ENCODE measurements at places on chromosomes 1 and 21. TPM values are rescaled to one million over a fixed set of nuclear protein-coding genes. Genes with fewer than 3 reads are reported as not detected.

CACNA1S gene
- not detected for total RNA-seq

ADAMTS4 gene
- total RNA-seq = 0.66 TPM

KRTAP13-2 gene
- total RNA-seq = not detected

FMO2 gene
- total RNA-seq = not detected

PLEKHN1 gene
- 2.8 TPM for total RNA-seq

CD52 gene
- total RNA-seq = 297 TPM

MARCKSL1 gene
- total RNA-seq = 36.6 TPM

LIN28A gene
- total RNA-seq = not detected

LRRC3 gene
- 2.4 TPM for total RNA-seq

DNASE2B gene
- not detected for total RNA-seq

PRR9 gene
- total RNA-seq = not detected

RGS13 gene
- total RNA-seq = not detected
